ENCODE measurements at places on chromosomes 6 and 20.

- DNase-seq, result no peak
These were observed 397.2 kb downstream of the BCKDHB start for GRCh38 chr6:80503660-80504059.

DNA sequence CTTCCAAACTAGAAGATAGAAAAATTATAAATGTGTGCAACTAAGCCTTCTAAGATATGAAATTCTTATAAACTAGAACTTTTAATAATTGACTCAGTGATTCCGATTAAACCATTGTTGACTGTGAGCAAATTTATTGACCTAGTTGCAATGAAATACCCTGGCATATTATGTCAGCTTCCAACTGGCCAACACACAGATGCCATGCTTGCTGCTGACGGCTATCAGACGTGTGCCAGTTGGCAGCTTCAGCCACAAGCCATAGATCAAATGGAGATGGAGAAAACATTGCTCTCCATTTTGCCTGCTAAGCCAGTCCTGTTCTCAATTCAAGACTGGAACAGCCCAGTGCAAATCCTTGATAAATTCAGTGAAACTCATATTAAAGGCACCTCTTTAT is 101.7 kb upstream of the HDGFL1 start:
- no peak for DNase-seq

DNA sequence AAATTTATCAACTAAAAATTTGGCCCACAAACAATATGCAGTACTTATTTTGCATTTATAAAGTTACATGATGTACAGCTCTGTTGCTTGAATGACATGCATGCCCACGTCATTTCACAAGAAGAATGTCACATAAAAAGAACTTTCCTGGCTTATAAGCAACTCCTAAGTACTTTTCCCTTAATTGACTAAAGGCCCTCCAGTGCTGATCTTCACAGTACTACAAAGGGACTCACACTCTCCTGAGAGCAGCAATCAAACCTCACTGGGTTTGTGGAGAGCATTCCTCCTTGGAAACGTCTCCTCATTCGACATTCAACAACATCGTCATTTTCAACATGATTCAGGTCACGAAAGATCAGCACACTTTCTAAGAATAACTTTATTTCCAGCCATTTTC is 111.1 kb downstream of the IPCEF1 start:
- no peak for DNase-seq

GRCh38 chr6:106546691-106547414 is 82.4 kb downstream of the RTN4IP1 start:
- no peak for DNase-seq

DNA sequence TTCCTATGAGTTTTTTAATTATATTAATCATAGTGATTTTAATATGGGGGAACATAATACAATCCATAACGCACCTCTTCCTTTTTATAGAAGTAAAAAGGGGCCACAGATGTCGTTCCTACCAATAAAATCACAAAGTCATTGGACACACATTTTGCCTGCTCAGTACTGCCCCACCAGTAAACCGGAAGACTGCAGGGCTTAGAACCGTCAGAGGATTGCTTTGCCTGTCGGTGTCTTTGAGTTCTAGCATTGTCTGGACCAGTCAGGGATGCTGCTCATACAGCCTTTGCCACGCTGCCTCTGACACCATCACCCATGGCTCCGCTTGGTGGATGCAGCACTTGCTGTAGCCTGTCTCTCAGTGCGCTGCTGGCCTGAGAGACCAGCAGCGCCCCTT is 853.6 kb downstream of the C6orf118 start:
- DNase-seq, result no peak

GRCh38 chr20:54345301-54345724 is 130.1 kb upstream of the DOK5 start:
- no peak for DNase-seq

DNA sequence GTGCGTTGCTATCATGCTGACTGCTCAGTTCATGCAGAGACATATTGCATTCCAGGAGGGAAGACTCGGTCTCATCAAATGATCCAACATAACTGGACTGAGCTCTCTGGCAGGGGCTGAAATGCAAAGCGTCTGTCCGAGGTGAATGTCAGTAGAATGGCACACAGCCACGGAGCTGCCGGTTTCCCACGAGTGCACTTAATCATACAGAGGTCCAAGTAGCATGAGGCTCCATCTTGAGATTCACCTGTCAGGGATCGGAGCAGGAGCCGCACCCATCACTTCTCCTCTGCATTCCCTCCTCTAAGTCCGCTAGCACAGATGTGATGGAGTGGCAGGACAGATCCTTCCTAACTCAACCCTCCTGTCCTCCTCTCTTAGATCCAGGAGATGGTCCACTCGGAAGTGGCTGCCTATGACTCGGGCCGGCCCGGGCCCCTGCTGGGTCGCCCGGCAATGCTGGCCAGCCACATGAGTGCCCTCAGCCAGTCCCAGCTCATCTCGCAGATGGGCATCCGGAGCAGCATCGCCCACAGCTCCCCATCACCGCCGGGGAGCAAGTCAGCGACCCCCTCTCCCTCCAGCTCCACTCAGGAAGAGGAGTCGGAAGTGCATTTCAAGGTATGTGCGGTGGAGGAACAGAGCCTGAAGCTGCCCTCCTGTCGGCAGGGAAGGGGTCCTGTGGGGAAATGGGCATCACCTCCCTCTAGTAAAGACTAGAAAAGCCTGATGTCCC is 135.9 kb downstream of the JPH2 start:
- no peak for DNase-seq

DNA sequence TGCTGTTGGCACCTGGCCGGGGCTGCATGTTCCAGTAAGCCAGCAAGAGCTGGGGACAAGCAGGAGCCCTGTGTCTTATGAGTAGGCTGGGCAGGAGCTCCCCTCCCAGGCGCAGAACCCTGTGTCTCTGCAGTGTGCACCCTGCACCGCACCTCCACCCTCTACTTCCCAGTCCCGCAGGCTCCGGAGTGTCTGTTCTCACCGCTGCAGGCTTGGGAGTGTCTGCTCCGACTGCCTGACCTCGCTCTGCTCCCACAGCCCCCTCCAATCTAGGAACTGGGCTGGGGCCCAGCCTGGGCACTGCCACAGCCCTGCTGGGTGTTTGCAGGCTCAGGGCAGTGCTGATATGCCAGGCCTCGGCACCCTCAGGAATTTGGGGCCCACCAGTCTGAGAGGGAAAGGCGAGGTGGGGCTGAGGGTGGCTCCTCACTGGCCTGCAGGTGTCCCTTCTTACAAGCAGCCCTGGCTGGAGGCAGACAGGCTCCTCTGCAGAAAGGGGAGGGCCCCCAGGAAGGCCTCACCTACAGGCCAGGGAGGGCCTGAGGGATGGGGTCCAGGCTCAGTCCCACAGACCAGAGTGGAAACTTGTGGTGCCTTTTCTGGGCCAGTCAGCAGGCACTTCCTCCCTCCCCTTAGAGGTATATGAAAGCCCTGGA is 871.6 kb upstream of the GJE1 start:
- DNase-seq, result no peak

DNA sequence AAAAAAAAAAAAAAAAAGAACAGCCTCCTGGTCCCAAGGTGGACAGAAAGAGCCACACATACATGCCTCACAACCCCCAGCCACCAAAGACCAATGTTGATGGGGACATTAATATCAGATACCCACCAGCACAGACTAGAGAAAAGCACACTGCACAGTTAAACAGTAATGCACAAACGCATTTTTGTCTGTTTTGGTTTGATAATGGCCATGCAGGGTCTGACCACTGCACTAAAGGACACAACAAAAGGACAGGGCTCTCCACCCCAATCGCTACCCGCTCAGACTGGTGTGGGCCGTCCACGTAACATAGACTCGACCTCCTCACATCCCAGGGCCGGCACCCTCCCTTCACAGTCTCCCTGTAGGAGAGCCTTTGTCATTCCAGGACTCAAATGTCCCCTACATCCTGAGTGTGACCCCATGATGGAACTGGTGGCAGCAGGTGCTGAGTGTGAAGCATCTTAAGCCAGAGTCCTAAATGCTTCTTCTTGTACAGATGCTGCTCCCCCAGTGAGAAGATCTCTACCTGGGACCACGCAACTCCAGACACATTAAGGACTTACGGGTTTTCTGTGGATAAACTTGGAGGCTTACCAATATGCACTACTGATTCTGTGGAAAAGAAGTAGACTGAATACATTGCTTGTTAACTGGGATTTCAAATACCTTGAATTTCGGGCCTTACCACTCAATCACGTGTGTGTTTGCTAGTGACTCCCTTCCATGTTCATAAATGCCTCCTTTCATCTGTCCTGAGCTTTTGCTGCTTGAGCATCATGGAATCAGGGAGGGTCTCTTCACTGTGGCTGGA is 28.0 kb downstream of the RRBP1 start:
- DNase-seq, result no peak

DNA sequence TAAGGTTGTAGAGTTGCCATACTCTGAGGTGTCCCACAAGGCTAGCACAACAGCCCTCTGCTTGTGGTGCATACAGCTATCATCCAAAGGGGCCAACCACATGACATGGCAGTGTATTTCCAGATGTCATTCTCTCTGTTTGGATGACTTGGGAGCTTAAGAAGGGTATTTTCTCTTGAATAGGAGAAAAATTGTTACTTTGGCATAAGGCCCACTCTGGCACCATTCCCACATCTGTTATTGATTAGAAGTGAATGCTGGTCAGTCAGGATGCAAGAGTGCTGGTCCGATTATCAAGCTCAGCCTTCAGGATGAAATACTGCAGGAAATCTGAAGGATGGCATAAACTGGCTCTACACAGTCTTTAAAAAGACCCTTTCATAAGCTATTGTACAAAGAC is 83.6 kb upstream of the C20orf144 start:
- no peak for DNase-seq

GRCh38 chr6:163352011-163352685 is 62.4 kb upstream of the QKI start:
- no peak for DNase-seq

GRCh38 chr6:35185302-35185681 is 28.5 kb upstream of the SCUBE3 start:
- DNase-seq, result no peak

GRCh38 chr6:3077430-3077829 is 9.1 kb downstream of the RIPK1 start:
- DNase-seq, result no peak

GRCh38 chr6:54419885-54420284 is 111.6 kb downstream of the TINAG start:
- no peak for DNase-seq

GRCh38 chr6:138159246-138159645 is 2.5 kb upstream of the ARFGEF3 start:
- DNase-seq, result no peak

- no peak for DNase-seq
These were observed 1.8 kb downstream of the HLA-DQB2 start for GRCh38 chr6:32761548-32761947.
